ENCODE measurements at places on chromosomes 3 and 15. TPM values are rescaled to one million over a fixed set of nuclear protein-coding genes. Genes with fewer than 3 reads are reported as not detected.

DNA sequence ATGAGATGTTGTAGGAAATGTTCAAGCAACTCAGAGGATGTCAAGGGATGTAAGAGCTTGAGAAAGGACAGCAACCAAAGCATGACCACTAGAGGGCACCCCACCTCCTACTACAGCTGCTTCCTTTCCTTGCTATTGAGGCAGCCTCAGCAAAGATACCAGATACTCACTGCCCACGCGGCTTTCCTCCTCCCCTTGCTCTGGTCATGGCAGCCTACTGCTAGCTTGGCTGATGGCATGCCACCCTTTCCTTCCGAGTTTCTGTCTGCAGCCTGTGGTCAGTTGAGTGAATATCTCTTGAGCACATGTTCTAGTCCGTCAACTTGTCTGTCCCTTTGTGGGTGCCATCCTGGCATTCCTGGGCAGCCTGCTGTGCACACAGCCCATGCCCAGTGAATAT lies 4.4 kb upstream of the CXCR6 start:
- no peaks in the 10 kb centered on the region for H3K27me3 ChIP-seq
- DNase-seq: peak; percentile 89
- no peak overlapping the region for H3K4me3 ChIP-seq
- peak overlapping the region; percentile 2 for H3K27ac ChIP-seq
- H3K36me3 ChIP-seq: peaks cover 71% of the 10 kb centered on the region

CFAP44 gene
- total RNA-seq: 5.1 TPM

DNA sequence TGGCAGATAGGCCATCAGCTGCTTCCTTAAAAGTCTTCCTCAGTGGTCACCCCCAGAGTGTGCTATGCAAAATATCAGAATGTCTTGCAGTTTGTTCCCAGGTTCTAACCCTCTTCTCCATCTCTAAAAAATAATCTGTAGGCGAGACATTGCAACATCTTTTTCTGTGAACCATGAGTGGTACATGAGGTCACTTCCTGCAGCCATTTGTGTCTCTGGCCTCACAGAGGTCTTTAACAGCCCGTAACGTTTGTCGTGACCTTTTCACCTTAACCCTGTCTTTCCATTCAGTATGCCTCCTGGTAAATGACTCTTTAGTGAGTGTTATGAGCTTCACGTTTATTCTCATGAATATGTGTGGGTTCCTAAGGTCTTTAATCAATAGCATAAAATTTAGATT lies 145.4 kb downstream of the KLHL25 start:
- peaks cover 46% of the 10 kb centered on the region for H3K4me1 ChIP-seq
- H3K36me3 ChIP-seq: peaks cover 49% of the 10 kb centered on the region
- peak overlapping the region; percentile 91 for H3K27ac ChIP-seq
- H3K4me3 ChIP-seq: peak overlapping the region; percentile 47

DNA sequence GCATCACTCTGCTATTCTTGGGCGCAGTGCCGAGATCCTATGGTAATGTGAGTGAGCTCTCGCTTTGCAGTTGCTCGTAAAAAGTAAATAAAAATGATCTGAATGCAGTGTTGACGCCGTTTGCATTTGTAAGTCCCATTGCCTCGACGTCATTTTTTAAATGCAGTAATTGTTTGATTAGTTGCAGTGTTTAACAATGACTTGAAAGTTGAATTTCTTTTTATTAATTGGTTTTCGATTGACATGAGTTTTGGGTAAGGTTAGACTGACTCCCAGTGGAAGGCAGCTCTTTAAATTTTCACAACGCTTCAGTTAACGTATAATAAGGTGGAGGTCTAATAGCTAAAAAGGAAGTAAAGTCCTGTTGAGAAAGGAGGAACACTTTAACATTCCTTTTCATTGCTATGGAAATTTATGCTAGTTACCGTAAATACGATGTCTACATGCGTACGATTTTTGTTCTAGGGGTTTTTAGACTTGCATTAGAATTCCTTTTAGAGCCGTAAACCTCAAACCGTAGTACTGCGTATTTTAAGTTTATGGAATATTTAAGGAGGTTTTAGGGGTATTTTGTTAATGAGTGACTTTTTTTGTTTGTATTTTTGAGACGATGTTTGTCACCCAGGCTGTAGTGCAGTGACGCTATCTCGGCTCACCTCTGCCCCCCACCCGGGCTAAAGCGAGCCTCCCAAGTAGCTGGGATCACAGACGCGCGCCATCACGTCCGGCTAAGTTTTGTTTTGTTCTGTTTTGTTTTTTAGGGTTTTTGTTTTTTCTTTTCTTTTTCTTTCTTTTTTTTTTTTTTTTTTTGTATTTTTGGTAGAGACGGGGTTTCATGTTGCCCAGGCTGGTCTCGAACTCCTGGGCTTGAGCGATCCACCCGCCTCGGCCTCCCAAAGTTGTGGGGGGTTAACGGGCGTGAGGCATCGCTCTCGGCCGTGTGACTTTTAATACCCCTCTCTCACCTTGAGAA lies 1.4 kb downstream of the MORF4L1 start:
- H3K27me3 ChIP-seq: no peaks in the 10 kb centered on the region
- peak overlapping the region; percentile 100 for H3K27ac ChIP-seq
- H3K36me3 ChIP-seq: peaks cover 32% of the 10 kb centered on the region
- H3K4me3 ChIP-seq: peak overlapping the region; percentile 94
- peaks cover 50% of the 10 kb centered on the region for H3K4me1 ChIP-seq
- peak; percentile 55 for DNase-seq

IGSF11 gene
- total RNA-seq: 0.38 TPM

DNA sequence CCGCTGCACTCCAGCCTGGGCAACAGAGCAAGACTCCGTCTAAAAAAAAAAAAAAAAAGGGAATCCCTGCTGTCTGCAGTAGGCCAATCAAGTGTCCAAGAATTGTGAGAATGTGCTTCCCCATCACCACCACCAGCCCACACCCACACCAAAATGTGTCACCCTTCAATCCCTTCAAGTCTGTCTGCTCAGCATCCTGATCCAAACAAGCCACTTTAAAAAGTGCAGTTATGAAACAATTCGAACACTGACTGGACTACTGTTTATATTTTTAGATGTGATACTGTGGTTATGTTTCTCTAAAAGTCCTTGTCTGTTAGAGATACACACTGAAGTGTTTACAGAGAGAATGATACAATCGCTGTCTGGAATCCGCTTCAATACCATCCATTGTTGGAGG lies 78.1 kb upstream of the CGNL1 start:
- H3K27ac ChIP-seq: no peak overlapping the region
- no peaks in the 10 kb centered on the region for H3K27me3 ChIP-seq
- no peak for DNase-seq
- H3K36me3 ChIP-seq: no peaks in the 10 kb centered on the region
- peaks cover 5% of the 10 kb centered on the region for H3K4me1 ChIP-seq
- no peak overlapping the region for H3K4me3 ChIP-seq

GRCh38 chr3:15750143-15750542 lies 47.6 kb downstream of the ANKRD28 start:
- H3K4me3 ChIP-seq: no peak overlapping the region
- no peaks in the 10 kb centered on the region for H3K27me3 ChIP-seq

SLC27A2 gene
- 30.3 TPM for total RNA-seq

DNA sequence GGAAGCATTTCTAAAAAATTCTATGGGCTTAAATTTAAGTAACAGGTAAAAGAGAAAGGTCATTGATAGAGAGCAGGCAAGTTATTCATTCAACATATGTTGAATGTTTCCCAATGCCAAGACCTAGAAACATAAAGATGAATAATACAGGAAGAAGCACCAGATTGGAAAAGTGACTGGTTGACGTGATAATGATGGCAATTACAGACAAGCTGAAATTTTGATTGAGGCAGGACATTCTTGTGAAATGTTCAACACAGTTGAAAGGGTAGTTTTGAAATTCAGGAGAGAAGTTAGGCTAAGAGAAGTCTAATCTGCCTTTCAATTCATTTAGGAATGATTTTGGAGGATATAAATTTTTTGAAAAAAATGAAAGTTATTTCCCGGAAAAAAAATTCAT lies 536.3 kb upstream of the NAALADL2 start:
- DNase-seq: no peak
- H3K36me3 ChIP-seq: no peaks in the 10 kb centered on the region
- H3K4me3 ChIP-seq: no peak overlapping the region

- H3K4me1 ChIP-seq: no peaks in the 10 kb centered on the region
- no peak overlapping the region for H3K4me3 ChIP-seq
- no peaks in the 10 kb centered on the region for H3K36me3 ChIP-seq
- H3K27ac ChIP-seq: no peak overlapping the region
Measured at GRCh38 chr3:21500834-21501233, 250.2 kb downstream of the ZNF385D start.

- H3K27me3 ChIP-seq: no peaks in the 10 kb centered on the region
- H3K27ac ChIP-seq: no peak overlapping the region
- no peak for DNase-seq
- H3K4me1 ChIP-seq: peaks cover 11% of the 10 kb centered on the region
- H3K4me3 ChIP-seq: no peak overlapping the region
- no peaks in the 10 kb centered on the region for H3K36me3 ChIP-seq
Measured at GRCh38 chr3:169509780-169510692, 153.5 kb downstream of the MECOM start.

All from activated CD4-positive, alpha-beta memory T cell treated with anti-CD3 and anti-CD28 coated beads, Interleukin-2, amount 10 ng/mL, durations not matched to agents 7 days and 5 days (primary cell).